Gastrocnemius medialis (tissue), 4 donors: ENCODE measurements at places on chromosomes 1 and 21.

DNA sequence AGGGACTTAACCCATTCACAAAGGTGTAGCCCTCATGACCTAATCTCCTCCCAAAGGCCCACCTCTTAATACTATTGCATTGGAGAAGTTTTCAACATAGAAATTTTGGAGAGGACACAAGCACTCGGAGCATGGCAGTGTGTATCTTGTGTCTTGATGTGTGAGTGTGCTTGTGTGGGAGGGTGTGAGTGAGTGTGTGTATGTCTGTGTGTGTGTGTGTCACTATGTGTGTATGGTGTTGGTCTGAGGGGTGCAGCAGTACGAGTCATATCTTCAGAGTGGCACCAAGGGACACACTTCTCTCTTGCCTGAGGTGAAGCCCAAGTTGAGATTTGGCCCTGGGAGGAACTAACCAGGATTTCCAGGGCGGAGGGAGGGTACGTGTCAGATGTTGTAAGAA is 73.7 kb downstream of the NAV1 start:
- no peak for DNase-seq

DNA sequence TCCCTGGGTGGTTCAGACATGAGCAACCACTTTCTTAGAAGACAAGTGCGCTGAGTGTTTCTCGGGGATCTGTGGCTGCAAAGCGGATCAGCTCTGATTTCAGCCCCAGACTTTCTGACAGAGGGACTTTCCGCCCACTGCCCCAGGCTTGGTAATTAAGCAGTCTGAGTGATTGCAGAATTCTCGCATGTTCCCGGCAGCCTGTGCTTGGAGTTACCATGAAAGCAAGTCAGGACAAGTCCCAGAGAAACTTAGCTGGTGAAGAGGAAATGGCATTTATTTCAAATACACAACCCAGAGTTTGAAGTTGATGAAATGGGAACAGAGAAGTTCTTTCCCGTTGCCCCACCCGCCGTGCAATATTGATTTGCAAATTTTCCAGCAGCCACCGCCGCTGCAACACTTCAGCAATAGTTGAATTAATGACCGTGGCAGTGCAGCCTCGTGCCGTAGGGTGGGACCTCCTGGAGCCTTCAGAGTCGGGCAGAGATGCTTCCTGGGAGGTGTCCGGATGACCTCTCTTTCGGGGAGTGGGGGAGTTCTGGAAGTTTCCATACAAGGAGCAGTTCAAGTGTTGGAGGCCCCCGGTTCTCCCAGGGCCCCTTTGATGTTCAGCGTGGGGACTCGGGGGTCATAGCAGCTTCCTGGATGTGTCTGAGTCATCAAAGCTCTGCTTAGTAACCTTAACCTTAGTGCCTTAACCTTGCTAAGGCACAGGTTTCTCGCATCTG is 134.7 kb downstream of the KAZN start:
- no peak for DNase-seq

DNA sequence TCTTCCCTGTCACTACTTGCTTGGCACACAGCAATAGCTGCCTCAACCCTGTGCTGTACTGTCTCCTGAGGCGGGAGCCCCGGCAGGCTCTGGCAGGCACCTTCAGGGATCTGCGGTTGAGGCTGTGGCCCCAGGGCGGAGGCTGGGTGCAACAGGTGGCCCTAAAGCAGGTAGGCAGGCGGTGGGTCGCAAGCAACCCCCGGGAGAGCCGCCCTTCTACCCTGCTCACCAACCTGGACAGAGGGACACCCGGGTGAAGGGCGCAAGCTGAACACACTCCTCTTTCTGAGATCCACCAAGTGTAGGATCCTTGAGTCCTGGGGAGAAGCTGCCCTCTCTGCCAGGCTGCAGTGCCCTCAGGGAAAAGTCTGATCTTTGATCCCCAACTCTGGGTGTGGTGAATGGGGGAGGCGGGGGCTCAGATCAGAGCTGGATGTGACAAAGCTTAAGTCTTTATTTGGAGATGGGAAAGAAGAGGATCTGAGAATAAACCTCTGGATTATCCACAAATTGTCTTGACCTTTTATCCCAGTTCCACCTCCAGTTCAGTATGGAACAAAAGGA is 1.2 kb downstream of the RXFP4 start:
- DNase-seq, result no peak

DNA sequence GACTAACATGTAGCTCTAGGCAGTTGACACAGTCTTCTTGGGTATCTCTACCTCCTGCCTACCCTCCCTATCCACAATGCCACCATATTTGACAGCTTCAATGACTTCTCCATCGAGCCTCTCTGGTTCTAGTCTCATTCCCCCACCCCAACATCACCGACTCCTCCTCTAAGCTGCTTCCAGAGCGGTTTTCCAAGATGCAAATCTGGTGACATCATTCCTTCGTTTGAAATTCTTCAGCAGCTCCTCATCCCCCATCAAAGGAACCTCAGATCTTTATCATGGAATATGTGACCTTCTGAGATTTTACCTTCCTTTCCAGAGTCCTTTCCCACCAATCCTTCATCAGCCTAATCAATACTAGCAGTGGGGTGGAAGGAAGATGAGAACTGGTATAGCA is 352.4 kb upstream of the RUNX1 start:
- DNase-seq, result no peak

GRCh38 chr1:82907313-82907712 is 1091.6 kb downstream of the TTLL7 start:
- no peak for DNase-seq
